ENCODE measurements at places on chromosomes 7 and 10.

- no peak for DNase-seq
Observed at GRCh38 chr7:32253299-32253698, 183.1 kb upstream of the PDE1C start.

DNA sequence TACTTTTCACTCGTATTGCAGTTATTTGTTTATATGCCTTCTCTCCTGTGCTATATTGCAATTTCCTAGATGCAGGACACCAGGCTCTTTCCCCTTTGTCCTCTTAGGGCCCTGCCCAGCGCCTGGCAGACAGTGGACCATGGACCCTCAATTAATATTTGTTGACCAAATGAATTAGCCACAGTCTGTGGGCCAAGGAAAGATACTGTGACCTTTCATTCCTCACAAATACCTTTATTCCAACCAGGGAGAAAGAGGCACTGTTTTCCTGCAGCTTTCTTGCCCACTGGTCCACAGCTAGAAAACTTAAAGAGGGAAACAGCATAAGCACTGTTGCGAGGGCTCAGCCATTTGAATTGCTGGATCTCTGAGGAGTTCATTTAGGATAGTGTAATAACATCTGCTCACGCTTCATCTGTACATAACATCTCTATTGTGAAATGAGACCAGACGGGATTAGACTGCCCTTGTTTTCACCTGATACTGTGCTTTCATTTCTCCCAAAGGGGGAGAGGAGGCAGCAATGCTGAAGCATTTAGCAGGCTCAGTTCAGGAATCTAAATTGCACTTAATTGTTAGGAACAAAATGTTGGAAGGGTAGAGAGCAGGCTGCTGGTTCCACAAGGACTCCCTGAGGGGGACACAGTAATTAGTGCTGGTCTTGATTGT lies 46.7 kb downstream of the TNS3 start:
- no peak for DNase-seq

GRCh38 chr7:101201695-101202602 lies 1.1 kb upstream of the MOGAT3 start:
- no peak for DNase-seq

- no peak for DNase-seq
Observed at GRCh38 chr10:48448796-48449195, 142.3 kb downstream of the MAPK8 start.

DNA sequence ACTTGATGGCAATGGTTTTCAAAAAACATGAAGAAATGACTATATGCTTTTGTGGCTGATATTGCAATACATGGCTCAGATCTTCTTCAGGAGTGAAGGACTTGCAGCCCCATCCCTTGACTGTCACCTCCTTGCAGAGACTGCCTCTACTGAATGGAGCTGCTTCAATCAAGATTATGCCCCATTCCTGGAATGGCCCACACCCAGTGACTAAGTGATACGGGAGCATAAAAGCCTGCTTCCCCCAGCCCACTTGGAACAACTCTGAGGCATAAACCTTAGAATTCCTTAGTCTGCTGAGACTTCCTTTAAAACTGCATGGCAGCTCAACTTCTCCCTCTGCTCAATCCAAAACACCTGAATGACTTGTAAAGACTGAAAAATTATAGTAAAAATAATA lies 957.1 kb downstream of the SORCS3 start:
- DNase-seq = no peak

GRCh38 chr10:94103801-94104221 lies 110.1 kb downstream of the PLCE1 start:
- DNase-seq = no peak

GRCh38 chr10:126407831-126408230 lies 19.6 kb upstream of the ADAM12 start:
- no peak for DNase-seq

- no peak for DNase-seq
Observed at GRCh38 chr10:50224330-50224952, 26.9 kb downstream of the ASAH2 start.

- peak; percentile 59 for DNase-seq
Observed at GRCh38 chr10:133309720-133310398, 1.1 kb downstream of the ZNF511 start.

GRCh38 chr10:78366663-78367411 lies 333.2 kb downstream of the RPS24 start:
- no peak for DNase-seq

GRCh38 chr7:17347401-17347800 lies 48.9 kb downstream of the AHR start:
- no peak for DNase-seq

DNA sequence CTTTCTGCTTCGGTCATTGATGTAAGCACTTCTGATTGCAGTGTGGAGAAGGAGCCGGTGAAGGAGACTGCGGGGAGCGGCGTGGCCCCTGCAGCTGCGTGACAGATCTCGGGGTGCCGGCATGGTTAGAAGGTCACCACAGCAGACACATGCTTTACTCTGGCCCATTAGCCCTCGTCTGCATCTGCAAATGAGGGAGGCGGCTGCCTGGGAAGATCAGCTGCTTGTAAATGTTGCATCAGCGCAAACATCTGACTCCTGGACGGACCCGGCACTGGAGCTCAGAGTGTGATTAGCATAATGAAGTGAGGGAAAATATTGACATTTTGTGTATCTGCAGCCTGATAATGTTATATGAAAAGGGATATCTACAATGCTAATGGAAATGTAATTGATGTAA lies 30.5 kb upstream of the MNX1 start:
- DNase-seq = no peak

GRCh38 chr7:94382132-94382531 lies 12.6 kb upstream of the COL1A2 start:
- no peak for DNase-seq

- DNase-seq = no peak
Observed at GRCh38 chr10:75068523-75068922, 42.9 kb upstream of the SAMD8 start.

- no peak for DNase-seq
Observed at GRCh38 chr7:69187824-69188333, 410.4 kb upstream of the AUTS2 start.

DNA sequence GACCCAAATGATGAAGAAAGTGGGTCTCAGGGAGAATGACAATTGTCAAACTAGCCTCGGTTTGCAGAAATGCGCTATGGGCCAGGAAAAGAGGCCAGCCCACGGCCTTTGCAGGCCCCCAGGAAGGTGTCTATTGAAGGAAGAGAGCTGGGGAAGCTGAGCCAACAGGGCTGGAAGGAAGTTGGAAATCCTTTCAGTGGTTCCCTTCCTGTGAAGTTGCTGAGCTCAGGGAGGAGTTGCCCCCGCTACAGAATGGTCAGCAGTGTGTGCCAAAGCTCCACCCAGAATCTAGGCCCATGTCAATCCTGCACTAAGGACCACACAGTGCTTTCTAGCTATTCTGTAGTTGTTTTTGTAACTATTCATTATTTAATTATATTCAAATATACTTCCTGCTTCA lies 91.6 kb upstream of the ANLN start:
- no peak for DNase-seq

GRCh38 chr10:15169555-15170401 lies 1.3 kb upstream of the NMT2 start:
- no peak for DNase-seq

DNA sequence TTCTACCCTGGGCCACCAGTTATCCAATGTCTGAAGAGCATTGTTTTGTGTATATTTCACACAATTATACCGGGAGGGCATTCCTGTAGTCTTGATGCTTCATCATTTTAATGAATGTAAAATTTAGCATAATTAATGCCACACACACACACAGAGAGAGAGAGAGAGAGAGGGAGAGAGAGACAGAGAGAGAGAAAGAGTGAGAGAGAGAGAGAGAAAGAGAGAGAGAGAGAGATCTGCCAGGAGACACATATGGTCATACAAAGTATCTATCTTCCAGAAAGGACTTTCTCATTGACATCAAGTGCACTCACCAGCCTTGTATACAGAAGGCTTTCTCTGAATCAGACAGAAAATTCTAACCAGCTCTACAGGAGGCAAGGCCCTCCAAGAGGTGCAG lies 72.3 kb downstream of the KLF6 start:
- no peak for DNase-seq

GRCh38 chr10:102120991-102121738 lies 997 bp upstream of the LDB1 start:
- no peak for DNase-seq

DNA sequence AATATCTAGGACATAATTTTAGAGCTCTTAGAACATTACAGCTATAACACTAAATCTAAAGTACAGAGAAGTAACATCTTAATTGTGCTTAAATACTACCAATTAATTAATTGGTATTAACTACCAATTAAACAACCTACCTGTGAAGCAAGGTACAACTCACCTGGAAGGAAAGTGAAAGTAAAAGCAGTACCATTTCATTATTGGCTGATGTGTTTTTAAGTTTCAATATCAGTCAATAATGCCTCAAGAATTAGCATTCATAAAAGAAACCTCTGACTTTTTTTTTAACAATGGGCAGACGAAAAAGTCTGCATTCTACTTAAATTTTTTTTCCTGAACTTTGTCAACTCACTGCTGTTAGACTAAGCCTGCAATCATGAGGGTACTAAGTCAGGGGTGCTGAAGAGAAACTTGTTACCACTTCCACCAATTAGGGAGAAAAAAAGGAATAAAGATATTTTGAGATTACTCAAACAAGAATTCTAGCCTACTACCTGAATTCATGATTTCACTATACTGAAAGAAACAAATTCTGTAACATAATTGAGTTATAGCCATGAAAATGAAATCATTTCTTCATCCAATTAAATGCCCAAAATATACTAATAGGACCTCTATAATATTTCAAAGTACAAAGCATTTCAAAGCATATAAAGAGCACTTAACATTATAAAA lies 19.9 kb downstream of the UPF2 start:
- peak; percentile 15 for DNase-seq

DNA sequence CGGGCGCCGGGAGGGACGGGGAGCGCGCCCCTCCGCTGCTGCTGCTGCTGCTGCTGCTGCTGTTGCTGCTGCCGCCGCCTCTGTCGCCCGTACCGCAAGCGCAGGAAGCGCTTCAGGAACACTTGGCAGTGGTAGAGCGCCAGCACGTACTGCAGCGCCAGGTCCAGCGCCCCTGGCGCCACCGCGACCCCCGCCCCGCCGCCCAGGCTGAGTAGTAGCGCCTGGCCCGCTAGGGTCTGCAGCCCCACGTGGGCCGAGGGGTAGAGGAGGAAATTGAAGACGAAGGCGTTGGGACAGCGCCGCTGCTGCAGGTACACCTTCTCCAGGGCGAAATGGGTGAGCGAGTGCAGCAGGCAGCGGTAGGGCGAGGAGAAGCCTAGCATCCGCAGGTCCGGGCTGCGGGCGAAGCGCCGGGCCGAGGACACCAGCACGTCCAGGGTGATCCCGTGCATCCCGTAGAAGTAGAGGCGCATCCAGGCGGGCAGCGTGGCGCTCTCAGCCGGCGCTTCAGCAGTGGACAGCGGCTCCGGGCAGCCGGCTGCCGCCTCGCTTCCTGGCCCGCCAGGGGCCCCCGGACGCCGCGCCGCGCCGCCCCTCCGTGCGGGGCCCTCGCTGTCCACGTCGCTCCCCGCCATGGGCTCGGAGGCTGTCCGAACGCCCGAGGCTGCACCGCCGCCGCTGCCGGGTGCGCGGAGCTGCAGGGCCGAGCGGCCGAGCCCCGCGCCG lies at the start of gene TMEM229A:
TSS of gene TMEM229A (minus strand) at position 699 of the 726 bp plus-strand sequence. CDS start at position 635, 64 bp downstream.
- peak; percentile 46 for DNase-seq

GRCh38 chr7:40969641-40970040 lies 733.2 kb downstream of the INHBA start:
- DNase-seq = no peak

DNA sequence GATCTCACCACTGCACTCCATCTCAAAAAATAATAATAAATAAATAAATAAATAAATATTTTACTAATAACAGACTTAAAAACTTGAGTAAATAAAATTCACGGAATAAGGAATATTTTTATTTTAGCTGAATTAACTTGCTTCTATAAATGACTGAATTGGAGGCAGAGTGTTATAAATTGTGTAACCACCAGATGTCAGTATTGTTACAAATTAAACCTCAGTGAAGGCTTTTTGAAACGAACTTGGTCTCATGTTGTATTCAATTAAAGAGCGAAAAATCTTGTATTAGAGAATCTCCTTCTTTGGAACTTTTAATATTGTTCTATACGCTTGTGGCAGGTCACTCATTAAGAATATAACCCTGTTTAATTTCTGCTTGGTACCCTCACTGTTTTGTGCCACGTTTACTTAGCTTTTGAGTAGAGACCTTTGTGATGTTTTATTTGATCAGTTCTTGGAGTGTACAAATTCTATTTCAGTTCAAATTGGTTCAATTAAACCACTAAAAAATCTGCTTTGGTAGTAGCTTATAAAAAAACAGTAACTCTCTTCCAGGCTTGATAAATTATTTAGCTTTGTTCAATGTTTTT lies 45.6 kb upstream of the SCIN start:
- DNase-seq = peak; percentile 42

DNA sequence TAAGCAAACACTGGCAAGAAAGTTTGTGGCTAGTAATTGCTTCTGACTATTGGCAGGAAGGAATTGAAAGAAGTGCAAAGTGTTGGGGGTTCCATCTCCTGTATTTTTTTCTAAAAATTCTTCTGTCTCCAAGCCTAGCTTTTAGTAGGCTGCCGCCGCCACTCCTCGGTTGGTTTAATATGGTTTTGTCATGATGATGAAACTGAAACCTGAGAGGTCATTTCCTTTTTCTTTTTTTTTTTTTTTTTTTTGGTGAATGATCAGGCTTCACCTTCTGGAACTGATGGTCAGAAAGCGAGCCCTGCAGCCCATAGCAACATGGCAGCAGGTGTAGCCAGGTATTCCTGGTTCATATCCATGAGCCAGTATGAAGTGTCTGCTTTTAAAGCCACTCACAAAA lies 75.3 kb upstream of the AGBL3 start:
- DNase-seq = no peak

- DNase-seq = no peak
Observed at GRCh38 chr7:80851896-80852476, 66.9 kb downstream of the SEMA3C start.

GRCh38 chr10:127576051-127576450 lies 26.9 kb downstream of the NPS start:
- no peak for DNase-seq

DNA sequence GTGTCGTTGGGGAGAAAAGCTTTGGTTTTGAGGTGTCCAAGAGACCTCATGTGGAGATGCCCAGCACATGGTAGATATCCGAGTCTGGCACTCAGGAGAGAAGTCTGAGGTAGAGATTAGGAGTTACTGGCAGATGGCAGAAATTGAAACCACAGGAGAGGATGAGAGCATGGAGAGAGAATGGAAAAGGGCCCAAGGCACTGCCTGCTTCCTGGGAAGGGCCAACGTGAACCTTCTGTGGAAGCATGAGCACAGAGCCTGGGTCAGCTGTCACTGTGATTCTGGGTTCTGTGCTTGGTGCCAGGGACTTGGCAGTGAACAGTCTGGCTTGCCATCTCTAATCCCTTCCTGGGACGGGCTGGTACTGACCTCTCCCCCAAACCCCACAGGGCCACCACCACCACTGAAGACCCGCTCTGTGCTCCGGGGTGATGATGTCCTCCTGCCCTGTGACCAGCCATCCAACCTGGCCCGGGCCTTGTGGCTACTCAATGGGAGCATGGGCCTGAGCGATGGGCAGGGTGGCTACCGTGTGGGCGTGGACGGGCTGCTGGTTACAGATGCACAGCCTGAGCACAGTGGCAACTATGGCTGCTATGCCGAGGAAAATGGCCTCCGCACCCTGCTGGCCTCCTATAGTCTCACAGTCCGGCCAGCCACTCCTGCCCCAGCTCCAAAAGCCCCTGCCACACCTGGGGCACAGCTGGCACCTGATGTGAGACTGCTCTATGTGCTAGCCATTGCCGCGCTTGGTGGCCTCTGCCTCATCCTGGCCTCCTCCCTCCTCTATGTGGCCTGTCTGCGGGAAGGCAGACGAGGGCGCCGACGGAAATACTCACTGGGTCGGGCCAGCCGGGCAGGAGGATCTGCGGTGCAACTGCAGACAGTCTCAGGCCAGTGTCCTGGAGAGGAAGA lies 4.1 kb downstream of the MRPL43 start:
- DNase-seq = no peak

Measured in NCI-H2029 treated with DMSO at 0.1 percent for 48 hours (cell line).